ENCODE measurements at places on chromosomes 6 and 20.
A peak's percentile ranks its signal among the peaks of the same experiment; 100 is the strongest.

DNA sequence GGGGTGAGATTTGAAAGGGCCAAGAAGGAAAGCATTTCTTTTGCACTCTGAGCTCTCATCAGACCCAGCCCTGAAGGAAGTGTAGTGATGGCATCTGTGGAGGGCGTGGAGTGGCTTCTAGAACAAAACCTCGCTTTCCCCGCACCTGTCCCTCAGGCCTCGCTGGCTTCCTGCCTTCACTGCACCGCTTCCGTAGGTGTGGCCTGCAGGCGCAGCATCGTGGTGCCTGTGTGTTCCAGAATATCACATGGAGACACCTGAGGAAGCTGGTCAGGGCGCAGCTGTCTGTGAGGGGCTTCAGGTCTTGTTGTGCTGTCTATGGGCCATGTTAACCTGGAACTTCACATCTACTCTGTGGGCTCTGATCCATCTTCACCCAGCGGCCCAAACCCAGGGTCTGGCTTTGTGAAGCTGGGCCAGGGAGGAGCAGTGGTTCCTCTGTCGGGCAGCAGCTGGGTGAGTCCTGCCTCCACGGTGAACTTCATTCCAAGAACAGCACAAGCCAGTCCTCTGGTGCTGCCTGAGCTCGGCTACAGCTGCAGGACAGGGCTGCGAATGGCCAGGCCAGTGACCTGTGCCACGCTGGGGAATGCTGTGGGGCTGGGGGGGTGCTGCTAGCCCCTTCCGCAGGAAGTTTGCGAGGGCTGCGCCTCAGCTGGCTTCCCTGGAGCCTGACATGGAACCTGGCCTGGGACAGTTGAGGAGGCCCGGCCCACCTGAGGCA lies 40.9 kb downstream of the DSTN start:
- H3K27me3 ChIP-seq: no peaks in the 10 kb centered on the region
- H3K4me3 ChIP-seq: peak overlapping the region; percentile 62
- peak; percentile 86 for DNase-seq
- H3K36me3 ChIP-seq: peaks cover 21% of the 10 kb centered on the region
- H3K27ac ChIP-seq: peak overlapping the region; percentile 96

- no peak for DNase-seq
- H3K27ac ChIP-seq: no peak overlapping the region
- no peaks in the 10 kb centered on the region for H3K27me3 ChIP-seq
- H3K4me1 ChIP-seq: no peaks in the 10 kb centered on the region
- no peak overlapping the region for H3K4me3 ChIP-seq
- H3K36me3 ChIP-seq: no peaks in the 10 kb centered on the region
These were observed 461.0 kb downstream of the TBC1D32 start for GRCh38 chr6:120873125-120873865.

GRCh38 chr20:36154700-36155628 lies at the start of gene EPB41L1:
Gene EPB41L1, plus strand, starts transcription at chr20:36154740. Its CDS starts 19,038 bp downstream, at chr20:36173778.
- no peak within 1 kb of the TSS for H3K27ac ChIP-seq
- no peaks in the 10 kb centered on the region for H3K36me3 ChIP-seq
- DNase-seq: no peak
- H3K4me3 ChIP-seq: peak within 1 kb of the TSS; percentile 25
- peaks cover 23% of the 10 kb centered on the region for H3K27me3 ChIP-seq

DNA sequence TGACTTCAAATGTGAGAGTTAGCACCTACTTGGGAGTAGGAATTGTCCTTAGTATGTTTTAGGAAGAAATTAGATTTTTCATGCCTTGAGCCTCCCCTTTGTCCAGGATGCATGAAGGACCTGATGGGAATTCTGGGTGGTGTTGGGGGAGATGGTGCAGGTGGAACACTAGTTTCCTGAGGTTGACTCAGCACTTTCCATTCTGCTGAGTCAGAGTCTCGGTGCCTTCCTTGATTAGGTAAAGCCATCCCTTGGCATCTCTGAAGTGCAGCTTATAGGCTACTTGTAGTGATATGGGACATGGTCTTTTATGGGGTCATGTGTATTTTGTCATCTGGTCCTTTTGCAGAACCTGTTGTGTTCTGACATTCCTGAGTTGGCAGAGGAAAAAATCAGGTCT lies 105.3 kb downstream of the PHACTR3 start:
- no peak for DNase-seq
- no peaks in the 10 kb centered on the region for H3K36me3 ChIP-seq
- H3K4me1 ChIP-seq: no peaks in the 10 kb centered on the region

- H3K4me3 ChIP-seq: no peak overlapping the region
- no peaks in the 10 kb centered on the region for H3K36me3 ChIP-seq
- no peak for DNase-seq
- peaks cover 64% of the 10 kb centered on the region for H3K27me3 ChIP-seq
- no peak overlapping the region for H3K27ac ChIP-seq
These were observed 950 bp downstream of the GNAS start for GRCh38 chr20:58853466-58853865.
